Adrenal gland (tissue), 19 donors: ENCODE measurements at places on chromosomes 1 and 21.

DNA sequence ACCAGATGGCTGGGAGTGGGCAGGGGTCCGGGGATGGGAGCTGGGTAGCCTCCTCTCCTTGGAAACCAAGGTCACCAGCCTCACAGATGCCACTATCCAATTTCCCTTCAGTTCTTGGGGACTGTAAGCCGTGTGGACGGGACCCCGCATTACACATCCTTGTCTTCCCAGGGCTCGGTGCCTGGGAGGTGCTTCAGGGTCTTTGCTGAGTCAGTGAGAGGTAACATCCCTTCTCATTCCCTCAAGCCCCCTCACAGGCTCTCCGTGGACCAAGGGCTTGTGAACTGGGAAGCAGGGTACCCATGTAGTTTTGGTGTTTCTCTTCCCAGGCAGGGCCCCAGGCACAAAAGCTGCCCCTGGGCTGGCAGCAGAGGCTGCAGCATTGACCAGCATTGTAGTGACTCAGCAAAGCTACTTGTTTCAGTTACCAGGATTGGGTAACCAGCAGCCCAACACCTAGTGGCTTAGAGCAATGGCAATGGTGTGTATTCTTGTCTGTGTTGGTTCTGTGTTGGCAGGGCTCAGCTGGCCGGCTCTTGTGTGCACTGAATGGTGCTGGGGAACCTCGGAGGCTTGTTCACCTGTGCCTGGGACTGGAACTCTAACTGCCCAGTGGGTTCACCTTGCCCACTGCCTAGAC, 24.6 kb upstream of the PCBP3 start:
- no peak for DNase-seq

DNA sequence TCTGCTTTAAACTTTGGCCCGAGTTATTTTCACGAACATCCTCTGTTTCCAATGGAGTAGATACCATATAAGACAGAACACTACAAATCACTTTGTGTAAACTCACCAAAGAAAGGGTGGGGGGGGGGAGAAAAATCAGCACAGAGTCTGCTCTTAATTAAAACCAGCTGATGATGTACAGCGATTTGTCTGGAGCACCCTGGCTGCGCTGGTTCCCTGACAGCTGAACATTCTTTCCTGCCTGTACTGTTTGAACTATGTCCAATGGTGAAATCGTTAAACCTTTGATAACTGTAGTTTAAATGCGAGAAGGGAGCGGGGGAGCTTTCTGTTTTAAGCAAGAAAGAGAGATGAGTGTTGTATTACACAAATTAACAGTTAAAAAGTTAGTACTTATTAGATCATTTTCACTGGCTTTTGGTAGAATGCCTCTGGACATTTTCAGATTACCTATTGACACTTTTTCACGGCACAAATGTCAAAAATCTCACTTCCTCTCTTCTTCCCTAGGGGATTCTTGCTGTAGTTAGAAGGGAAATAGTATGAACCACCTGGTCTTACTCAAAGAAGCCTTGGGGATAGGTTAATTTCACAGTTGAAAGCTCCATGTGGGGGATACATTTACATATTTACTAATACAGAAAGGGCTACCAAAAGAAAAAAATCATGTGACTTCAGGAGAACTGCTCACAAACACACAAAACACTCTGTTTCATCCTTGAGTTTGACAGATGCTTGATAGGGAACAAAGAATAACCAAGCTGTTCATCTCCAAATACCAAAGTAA, 140.2 kb upstream of the RUNX1 start:
- DNase-seq, result no peak

DNA sequence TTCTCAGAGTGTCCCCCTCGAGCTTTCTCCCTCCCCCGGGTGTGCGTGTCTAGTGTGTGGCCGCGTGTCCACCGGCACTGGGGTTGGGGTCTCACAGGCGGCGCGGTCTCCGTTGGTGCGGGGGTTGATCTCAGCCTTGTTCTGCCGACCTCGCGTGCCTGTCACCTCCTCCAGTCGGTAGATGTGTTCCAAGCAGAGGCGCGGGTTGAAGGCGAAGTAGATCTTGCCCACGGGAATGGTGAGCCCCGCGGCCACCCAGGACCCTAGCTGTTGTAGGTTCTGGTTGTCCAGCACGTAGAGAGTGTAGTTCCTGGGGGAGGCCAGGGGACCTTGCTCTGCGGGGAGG, 9.8 kb downstream of the INSRR start:
- DNase-seq, result no peak

DNA sequence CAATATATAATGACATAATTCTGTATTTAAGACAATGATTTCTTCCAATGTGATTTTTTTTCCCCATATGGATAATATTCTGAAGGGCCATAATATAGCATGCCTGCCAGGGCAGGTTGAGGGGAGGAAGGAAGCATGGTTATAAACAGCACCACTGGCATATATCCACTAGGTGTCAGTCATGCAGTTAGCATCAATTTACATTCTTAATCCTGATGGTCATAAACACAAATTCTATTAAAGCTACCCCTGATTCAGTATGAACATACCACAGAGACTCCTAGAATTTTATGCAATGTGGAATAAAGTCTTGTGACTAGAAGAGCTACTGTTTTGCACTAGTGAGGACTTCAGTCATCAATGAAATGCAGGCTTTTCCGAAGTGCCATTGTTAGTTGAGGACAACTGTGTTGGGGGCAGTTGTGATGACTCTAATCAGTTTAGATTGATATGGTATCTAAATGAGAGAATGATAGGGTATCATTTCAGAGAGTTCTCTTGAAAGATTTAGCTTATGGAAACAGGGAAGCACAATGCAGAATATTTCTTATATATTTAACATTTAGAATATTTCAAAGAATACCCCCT, 342.7 kb upstream of the NR5A2 start:
- peak; percentile 15 for DNase-seq

GRCh38 chr1:244214009-244214967, 163.2 kb downstream of the ZBTB18 start:
- DNase-seq, result peak; percentile 32
